ENCODE measurements at places on chromosomes 7 and 10. TPM values are rescaled to one million over a fixed set of nuclear protein-coding genes. Genes with fewer than 3 reads are reported as not detected.

GRCh38 chr10:72976886-72977285 lies 22.3 kb upstream of the PLA2G12B start:
- no peak for DNase-seq

The ZNF425 gene
- 1.2 TPM for polyA plus RNA-seq

DNA sequence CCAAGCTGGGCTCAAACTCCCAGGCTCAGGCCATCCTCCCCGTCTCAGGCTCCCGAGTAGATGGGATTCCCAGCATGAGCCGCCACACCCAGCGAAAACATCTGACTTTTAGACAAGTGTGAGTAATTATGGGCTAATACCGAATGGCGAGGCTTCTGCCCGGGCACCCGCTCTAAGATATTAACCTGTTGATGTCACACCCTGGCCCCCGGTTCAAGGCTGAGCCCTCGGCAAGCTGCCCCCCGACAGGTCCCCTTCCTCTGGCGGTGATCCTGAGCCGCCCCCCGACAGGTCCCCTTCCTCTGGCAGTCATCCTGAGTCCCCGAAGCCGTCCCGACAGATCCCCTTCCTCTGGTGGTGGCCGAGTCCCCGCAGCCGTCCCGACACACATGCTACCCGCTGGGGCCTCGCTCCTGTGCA lies 5.2 kb downstream of the PSMG3 start:
- no peak for DNase-seq

DNA sequence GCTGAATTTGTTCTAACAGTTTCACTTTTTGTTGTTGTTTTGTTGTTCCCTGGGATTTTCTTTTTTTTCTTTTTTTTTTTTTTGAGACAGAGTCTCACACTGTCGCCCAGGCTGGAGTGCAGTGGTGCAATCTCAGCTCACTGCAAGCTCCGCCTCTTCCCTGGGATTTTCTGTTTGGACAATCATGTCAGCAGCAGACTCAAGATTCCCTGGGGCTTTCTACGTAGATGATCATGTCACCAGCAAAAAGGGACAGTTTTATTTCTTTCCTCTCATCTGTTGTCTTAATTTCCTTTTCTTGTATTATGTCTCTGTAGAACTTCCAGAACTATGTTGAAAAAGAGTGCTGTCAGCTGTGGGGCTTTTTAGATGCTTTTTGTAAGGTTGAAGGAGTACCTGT lies 241.4 kb downstream of the TNS3 start:
- DNase-seq = no peak

DNA sequence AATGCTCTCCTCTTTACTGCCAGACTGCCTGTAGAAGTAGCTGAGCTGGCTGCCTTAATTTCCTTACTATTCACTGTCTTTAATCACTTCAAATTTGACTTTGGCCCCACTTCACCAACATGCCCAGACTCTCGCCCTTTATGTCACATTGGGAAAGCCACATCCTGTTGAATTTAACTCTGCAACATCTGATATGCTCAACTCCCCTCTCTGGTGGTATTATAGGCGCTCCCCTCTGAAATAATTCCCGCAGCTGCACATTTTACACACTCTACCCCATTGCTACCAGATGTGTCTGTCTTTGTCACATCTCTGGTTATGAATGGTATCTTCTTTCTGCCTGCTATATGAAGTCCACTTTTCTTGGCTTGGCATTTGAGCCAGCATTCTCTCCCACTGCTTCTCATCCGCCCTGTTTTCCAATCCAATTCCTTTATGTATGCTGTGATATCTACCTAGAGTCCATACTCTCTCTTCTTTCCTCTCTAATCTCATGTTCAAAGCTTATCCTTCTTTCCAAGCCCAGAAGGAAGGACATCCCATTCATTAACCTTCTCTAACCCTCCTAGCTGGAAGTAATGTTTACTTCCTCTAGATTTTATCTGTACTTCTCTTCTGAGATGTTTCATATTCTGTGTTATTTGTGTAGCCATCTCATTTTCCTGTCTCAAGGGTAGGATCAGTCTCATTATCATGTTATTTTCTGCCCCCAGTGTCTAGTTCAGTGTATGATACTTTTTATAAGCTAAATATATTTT lies 134.5 kb downstream of the ST7 start:
- no peak for DNase-seq

GRCh38 chr7:26626156-26626555 lies 238.2 kb downstream of the SKAP2 start:
- no peak for DNase-seq

The TFPI2 gene
- 99.0 TPM for polyA plus RNA-seq

The PLEKHS1 gene
- polyA plus RNA-seq = not detected

- DNase-seq = peak; percentile 11
These were observed 60.4 kb downstream of the ANKIB1 start for GRCh38 chr7:92306153-92306552.

GRCh38 chr10:131703941-131704340 lies 196.9 kb upstream of the PPP2R2D start:
- no peak for DNase-seq

GRCh38 chr7:18566829-18567228 lies 71.3 kb downstream of the HDAC9 start:
- no peak for DNase-seq

The AKR1C4 gene
- not detected for polyA plus RNA-seq

The MALRD1 gene
- 0.27 TPM for polyA plus RNA-seq

DNA sequence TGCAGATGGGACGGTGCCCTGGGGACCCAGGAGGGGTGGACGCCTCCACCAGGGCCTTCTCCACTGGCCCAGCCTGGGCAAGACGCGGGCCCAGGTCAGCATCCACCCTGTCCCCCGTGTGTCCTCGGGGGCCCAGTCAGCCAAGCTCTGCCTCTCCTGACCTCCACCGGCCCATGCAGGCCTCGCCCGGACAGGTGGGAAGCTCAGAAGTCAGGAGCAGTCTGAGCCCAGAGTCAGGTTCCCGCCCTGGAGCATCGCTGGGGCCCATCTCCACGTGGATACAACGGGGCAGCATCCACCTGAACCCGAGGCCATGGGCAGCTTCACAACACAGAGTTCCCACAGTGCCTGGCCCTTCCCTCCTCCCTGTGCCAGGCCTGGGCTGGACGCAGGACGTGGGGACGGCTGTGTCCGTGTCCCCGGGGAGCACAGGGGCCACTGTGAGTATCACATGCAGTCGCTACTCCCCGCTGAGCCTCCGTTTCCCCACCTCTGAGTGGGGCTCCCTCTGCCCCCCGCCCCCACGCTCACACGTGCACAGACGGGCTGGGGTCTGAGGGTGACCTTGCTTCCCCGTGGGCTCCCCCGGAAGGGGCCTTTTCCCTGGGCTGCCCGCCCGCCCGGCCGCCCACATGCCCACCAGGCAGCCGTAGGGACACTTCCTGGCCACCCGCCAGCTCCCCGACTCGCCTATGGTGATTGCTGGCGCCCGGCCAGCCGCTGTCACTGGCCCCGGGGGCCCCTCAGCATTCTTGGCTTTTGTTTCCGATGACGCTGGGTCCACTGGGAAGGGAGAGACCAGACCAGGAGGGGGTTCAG lies 64.3 kb downstream of the PDGFA start:
- no peak for DNase-seq

GRCh38 chr10:73509695-73510094 lies 13.9 kb upstream of the PPP3CB start:
- no peak for DNase-seq

GRCh38 chr10:17835688-17836087 lies 26.5 kb downstream of the MRC1 start:
- DNase-seq = peak; percentile 91

- no peak for DNase-seq
These were observed 344.2 kb upstream of the POM121L12 start for GRCh38 chr7:52691257-52691656.

- no peak for DNase-seq
These were observed 143.8 kb upstream of the SLC13A1 start for GRCh38 chr7:123343611-123344010.

GRCh38 chr10:77156406-77156879 lies 481.2 kb downstream of the KCNMA1 start:
- DNase-seq = peak; percentile 75

The TLX1 gene
- polyA plus RNA-seq = not detected

The RNF148 gene
- not detected for polyA plus RNA-seq

DNA sequence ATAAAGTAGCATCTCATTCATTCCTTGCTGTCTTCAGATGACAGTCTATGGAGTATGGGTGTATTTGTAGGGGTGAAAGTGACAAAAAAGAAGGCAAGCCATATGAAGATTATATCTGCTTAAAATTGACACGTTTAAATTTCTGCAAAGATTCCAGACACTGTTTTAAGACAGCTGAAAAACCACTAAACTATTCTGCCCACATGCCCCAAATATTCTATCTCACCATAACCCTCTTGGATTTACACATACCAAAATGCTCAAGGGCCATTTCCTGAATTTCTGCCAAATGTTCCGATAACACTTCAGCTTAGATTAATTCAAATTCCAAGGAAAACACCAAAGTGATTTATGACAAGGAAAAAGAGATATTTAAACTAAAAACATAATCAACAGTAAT lies 99.9 kb upstream of the IL6 start:
- DNase-seq = peak; percentile 29

DNA sequence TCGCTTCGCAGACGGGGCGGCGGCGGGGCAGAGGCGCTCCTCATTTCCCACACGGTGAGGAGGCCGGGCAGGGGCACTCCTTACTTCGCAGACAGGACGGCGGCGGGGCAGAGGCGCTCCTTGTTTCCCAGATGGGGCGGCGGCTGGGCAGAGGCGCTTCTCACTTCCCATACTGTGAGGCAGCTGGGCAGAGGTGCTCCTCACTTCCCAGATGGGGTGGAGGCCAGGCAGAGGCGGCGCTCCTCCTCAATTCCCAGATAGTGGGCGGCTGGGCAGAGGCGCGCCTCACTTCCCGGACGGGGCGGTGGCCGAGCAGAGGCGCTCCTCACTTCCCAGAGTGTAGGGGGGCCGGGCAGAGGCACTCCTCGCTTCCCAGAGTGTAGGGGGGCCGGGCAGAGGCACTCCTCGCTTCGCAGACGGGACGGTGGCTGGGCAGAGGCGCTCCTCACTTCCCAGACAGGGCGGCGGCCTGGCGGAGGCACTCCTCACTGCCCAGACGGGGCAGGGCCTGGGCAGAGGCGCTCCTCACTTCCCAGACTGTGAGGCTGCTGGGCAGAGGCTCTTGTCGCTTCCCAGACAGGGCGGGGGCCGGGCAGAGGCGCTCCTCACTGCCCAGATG lies 43.1 kb downstream of the ZEB1 start:
- DNase-seq = no peak

- no peak for DNase-seq
These were observed 481.9 kb downstream of the ARL4A start for GRCh38 chr7:13169356-13169755.

The PDIA4 gene
- 221 TPM for polyA plus RNA-seq

The CCDC172 gene
- not detected for polyA plus RNA-seq

GRCh38 chr10:45278860-45279498 lies 36.4 kb downstream of the OR13A1 start:
- no peak for DNase-seq

The CLDN4 gene
- polyA plus RNA-seq = 4.4 TPM

The MINDY3 gene
- polyA plus RNA-seq = 10.1 TPM

- no peak for DNase-seq
These were observed 261.9 kb downstream of the ELMO1 start for GRCh38 chr7:37186753-37187152.

DNA sequence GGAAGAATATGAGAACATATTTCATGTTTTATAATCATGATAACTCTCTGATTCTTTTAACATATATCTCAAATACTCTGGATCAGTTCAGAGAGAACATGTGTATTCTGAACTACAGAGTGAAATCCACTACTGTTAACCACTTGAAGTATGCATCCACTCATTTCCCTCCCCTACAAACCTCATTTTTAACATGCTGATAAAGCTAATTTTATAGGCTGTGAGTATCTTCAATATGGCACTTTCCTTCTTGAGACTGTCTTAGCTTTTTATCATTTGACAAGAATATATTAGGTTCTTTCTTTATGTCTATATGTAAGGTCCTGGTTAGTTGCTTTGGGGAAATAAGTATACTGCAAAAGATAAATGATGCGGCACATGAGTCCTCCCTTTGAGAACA lies 154.8 kb downstream of the MLLT10 start:
- no peak for DNase-seq

The EBLN1 gene
- not detected for polyA plus RNA-seq

The SFTPA1 gene
- not detected for polyA plus RNA-seq

GRCh38 chr7:105046414-105046813 lies 32.4 kb downstream of the KMT2E start:
- peak; percentile 75 for DNase-seq

The SEPTIN14 gene
- not detected for polyA plus RNA-seq

GRCh38 chr10:108582387-108582786 lies 1340.9 kb downstream of the XPNPEP1 start:
- no peak for DNase-seq

GRCh38 chr7:2566348-2566889 lies 7.6 kb downstream of the IQCE start:
- no peak for DNase-seq

The CHST15 gene
- polyA plus RNA-seq = 0.10 TPM

GRCh38 chr10:1085258-1085657 lies 29.1 kb downstream of the WDR37 start:
- peak; percentile 14 for DNase-seq

GRCh38 chr7:99473315-99473596 lies 566 bp downstream of the ZNF789 start:
- DNase-seq = peak; percentile 82

The COL1A2 gene
- polyA plus RNA-seq = 4,454 TPM

The BNIP3 gene
- polyA plus RNA-seq = 181 TPM

The PKD2L1 gene
- not detected for polyA plus RNA-seq

The PON1 gene
- not detected for polyA plus RNA-seq

DNA sequence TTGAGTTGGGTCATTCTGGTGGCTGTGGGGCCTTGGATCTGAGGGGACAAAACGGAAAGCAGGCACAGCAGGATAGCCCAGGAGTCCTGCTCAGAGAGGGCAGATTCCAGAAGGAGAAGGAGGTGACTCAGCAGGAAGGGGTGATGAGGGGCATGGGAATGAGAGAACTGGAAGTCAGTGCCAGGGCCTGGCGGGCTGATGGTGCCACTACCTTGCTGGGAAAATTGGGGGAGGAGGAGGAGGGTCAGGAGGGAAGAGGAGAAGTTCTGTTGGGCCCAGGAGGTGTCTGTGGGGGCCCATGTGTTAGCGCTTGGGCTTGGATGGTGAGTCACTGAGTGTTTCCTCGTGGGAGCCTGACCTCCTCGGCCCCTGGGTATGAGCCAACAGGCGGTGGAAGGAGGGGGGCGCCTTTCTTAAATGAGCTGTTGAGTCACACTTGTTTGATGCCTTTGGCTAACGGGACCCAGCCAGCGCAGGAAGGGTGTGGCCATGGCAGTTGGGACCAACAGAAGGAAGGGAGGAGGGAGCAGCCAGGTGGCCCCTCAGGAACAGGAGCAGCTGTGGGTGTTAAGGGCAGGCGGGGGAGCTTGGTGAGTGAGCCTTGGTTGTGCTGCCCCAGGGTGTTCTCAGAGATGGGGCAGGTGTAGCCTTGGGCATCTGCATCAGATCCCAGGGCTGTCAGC lies 130.0 kb upstream of the BTBD16 start:
- peak; percentile 94 for DNase-seq

Measured in IMR-90 (cell line).